ENCODE measurements at places on chromosomes 3 and 15.

DNA sequence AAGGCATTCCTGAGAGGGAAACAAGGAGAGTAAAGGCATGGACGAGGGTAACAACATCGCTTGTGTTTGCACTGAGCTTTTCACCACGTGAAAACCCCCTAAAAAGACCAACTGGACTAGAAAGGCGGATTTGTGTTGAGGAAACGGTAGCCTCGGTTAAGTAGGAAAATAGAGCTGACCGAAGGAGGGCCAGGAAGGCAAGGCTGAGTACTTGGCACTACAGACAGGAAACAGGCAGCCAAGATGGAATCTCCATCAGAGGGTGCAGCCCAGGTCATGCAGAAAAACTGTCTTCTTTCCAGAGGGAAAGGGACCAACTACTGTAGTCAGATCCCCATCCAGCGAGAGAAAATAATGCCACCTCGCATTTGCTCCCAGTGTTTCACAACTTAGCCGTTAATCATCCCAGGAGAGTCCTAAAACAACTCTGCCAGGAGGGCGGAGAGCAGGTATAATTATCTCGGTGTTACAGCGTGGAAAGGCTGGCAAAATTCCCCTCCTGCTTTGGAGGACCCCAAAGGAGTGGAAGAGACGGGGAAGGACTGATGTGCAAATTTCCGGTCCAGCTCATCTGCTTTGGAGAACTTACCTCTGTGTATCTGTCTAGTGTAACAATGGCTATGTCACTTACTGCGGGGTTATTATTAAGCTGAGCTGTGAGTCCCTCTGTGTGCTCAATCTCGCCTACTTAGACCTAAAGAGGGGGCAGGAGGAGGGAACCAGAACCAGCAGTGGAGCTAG lies 77.2 kb downstream of the MYO1E start:
- DNase-seq, result no peak

- DNase-seq, result peak; percentile 44
These were observed 1.3 kb downstream of the TSPAN3 start for GRCh38 chr15:77069521-77070121.

GRCh38 chr3:159922861-159923312 lies 65.7 kb upstream of the IL12A start:
- DNase-seq, result no peak

- DNase-seq, result no peak
These were observed 10.7 kb downstream of the IGF1R start for GRCh38 chr15:98658831-98659699.

GRCh38 chr3:107239703-107240102 lies 137.5 kb upstream of the CCDC54 start:
- no peak for DNase-seq

DNA sequence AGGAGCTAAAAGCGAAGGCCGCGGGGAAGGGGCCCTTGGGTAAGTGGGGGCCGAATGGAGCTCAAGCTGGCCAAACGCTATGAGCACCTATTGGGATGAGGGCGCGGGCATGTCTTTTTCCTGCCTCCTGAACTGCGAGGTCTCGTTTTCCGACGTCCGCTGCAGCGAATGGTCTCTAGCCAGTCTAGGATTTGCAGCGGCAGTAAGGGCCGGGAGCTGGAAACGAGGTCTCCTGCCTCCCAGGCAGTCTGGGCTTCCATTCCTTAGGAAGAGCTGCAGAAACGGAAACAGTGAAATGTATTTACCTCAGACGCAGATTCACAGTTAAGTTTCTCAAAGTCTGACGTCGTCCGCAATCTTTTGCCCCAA lies 517 bp downstream of the TMA7 start:
- DNase-seq, result no peak

DNA sequence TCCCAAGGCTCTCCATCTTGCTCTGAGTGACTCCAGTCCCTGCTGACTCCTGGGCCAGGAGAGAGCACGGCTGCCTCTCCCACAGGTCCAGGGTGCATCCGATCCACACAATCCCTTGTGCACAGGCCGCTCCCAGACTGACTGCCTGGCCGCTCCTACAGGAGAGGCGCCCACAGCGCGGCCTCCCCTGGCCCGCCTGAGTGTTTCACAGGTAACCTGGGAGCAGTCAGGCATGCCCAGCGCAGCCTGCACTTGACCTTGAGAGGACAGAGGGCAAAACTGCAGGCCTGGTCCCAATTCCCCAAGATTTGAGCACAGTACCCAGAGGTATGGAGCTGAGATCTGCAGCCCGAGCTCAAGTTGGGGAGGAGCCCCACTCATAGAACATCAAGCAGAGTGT lies 490.2 kb downstream of the CNTN6 start:
- no peak for DNase-seq

DNA sequence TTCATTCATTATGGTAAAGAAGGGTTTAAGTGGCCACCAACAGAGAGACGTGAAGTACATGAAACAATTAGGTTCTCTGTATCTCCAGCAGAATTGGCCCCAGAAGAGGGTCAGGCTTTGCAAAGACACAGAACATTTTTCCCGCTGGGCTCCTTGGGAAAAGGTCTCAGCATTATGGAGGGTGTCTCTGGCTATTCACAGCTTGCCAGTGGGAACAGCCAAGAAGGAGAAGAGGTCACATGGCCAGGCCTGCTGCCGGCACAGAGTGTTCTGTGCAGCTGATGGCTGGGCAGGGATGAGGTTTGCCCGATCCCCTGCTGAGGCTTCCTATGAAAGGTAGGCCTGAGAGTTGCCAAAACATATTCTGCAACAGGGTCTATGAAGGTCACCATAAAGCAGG lies 77.8 kb upstream of the LPP start:
- no peak for DNase-seq

DNA sequence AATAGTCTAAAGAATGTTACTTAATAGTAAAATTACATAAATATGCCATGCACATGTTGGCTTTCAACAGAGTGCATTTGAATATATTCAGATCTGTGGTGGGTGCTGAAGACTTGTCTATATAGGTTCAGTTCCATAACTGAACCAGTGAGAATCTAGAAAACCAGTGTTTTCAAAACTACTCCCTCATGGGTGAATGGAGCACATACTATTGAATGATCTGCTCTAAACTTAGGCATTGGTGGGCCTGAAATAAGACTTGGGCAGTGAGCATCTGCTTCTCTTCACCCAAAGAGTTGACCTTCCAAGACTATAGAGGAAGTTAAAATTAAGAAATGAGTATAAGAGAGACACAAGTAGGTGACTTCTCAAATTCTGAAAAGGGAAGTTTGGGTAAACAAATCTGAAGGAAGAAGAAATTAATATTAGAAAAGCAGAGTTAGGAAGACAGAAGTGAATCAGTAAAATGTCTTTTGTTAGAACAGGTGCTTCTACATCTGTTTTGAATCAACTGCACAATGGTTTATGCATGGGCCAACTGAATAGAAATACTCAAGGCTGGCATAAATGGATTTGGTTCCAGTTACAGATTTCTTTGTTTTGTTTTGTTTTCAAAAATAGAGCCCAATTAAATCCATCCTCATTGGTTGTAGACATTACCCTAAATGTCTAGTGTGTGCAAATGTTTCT lies 19.3 kb downstream of the ALCAM start:
- no peak for DNase-seq

- DNase-seq, result no peak
These were observed 65.5 kb downstream of the MEF2A start for GRCh38 chr15:99631255-99631654.

DNA sequence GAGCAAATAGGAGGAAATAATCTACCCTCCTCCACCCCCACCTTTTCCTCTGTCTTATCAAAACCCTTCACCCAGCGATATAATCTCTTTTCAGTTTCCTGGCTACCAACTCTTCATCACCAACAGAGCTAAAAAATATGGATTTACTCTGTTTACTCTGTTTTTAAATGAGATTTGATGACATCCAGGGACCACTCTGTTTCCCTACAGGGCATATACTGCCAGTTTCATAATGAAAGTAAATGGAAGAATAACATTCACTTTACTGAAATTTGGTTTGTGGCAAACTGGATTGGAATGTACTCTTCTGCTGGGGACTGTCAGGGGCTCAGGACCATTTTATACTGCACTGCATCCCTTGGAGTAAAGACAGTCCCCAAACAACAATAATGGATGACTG lies 80.1 kb upstream of the PTX3 start:
- no peak for DNase-seq

- no peak for DNase-seq
These were observed 14.8 kb upstream of the CX3CR1 start for GRCh38 chr3:39294446-39295183.

DNA sequence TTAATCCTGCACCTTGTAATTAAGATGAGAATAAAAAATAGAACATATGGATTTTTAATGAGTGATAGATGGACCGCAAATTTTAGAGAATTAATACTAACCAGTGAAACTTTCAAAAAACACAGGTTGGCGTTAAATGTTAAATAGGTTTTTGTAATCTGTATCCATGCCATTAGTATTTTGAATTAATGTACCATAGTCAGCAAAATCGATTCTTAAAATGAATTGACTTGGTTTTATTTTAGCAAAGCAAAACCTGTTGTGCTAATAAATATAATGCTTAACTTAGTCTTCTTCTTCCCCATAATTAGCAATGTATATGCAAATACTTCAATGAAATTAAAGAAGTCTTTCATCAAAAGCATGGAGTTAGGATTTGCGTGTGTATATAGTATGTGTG lies 63.1 kb downstream of the EPHA6 start:
- DNase-seq, result no peak

GRCh38 chr3:184765730-184766074 lies 46.3 kb upstream of the VPS8 start:
- DNase-seq, result no peak

DNA sequence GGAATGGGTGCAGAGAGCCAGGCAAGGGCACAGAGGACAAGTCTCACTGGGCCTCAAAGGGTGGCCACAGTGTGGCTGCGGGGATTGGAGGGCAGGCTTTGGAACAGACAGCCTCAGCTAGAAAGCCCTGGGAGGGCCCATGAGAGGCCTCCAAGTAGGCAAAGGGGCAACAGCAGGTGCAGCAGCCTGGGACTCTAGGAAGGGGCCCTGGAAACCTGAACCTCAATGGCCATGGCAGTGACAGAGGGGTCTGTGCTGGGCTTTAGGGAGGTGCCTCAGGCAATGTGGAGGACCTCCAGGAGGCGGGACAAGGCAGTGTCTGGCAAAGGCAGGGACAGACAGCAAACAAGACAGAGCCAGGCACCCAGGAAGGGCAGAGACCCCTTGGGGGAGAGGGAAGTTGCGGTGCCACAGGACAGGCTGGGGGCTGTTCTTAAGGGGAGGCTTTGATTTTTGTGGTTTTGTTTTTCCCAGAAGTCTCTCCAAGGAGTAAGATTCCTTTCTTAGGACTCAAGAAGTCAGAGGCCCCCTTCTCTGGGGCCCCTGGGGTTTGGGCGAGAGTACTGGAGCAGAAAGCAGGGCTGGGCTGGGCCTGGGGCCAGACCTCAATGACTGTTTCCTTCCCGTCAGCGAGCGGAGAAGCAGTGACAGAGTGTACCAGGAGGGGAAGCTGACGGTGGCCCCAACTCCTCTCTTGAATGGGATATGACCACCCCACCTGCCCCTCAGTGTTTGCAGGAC lies 9.7 kb downstream of the STOML1 start:
- DNase-seq, result peak; percentile 63

DNA sequence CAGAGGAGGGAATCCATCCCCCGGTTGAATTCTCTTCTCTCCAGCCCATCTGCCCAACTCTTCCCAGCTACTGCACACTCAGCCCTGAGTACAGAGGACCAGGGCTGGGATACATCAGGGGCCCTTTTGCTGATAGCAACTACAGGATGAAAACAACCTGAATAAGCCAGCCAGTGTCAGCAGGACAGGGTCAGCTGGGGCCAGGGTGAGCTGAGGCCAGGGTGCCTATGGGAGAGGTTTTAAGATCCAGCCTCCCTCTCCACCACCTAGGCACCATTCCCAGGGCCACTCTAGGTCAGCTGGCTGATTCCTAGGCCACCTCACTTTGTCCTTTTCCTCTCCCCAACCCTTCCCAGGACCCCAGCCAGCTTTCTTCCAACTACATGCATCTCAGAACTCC lies 83.8 kb downstream of the MRPL46 start:
- no peak for DNase-seq

GRCh38 chr3:52242039-52242438 lies 3.1 kb upstream of the TWF2 start:
- no peak for DNase-seq

- no peak for DNase-seq
These were observed 167.7 kb downstream of the LRTM1 start for GRCh38 chr3:54760201-54760600.

- no peak for DNase-seq
These were observed 305.1 kb downstream of the LSAMP start for GRCh38 chr3:116140100-116140689.

GRCh38 chr3:10226293-10226692 lies 22.0 kb upstream of the TATDN2 start:
- DNase-seq, result no peak

DNA sequence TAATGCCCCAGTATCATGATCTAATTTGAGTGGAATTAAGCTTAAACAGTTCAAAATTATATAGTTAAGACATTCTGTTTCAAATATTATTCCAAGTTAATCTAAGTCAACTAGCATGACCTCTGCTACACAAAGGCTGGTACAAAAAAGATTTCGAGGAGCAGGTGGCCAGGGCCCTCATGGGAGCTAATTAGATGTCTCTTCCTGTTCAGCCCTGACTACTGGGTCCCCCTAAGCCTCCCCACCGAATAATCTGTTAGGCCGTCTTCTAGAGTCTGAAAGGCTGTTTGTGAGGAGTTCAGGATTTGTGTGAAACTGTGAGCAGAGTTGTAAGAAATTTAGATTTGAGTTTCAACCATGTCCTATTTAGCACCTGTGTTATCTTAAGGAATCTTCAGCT lies 75.4 kb downstream of the PPM1L start:
- DNase-seq, result no peak

- peak; percentile 87 for DNase-seq
These were observed 693 bp downstream of the RASGRP1 start for GRCh38 chr15:38563723-38564519.

DNA sequence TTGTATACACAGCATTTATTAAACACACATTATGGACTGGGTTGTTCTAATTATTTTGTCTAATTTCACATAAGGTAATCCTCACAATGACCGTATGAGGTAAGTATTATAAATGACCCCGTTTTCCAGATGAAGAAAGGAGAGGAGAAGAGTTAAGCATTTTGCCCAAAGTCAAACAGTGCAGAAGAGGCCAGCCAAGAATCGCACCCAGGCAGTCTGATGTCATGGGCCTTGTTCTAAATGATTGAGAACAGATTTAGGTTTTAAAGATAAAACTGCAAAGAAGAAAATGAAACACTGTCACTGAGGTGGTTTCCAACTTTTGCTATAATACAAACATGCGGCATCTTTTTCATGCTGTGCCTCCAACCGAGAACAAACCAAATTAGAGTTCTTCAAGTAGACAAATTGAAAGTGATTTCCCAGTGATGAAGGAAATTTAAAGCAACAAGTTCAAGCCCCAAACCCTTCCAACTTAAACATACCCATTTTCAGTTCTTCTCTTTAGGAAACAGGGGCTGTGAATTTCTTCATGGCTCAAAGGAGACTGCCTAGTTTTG lies 155.3 kb downstream of the THRB start:
- DNase-seq, result no peak

- DNase-seq, result no peak
These were observed 36.7 kb downstream of the ACSBG1 start for GRCh38 chr15:78197632-78198031.

- DNase-seq, result no peak
These were observed 315.9 kb downstream of the FEZF2 start for GRCh38 chr3:62057339-62058047.

- no peak for DNase-seq
These were observed 21.6 kb upstream of the SLC6A20 start for GRCh38 chr3:45817831-45818522.

Measured in right kidney (tissue), 9 donors.